ENCODE measurements at places on chromosomes 4 and X. TPM values are rescaled to one million over a fixed set of nuclear protein-coding genes. Genes with fewer than 3 reads are reported as not detected.

- no peak for DNase-seq
- peaks cover 3% of the 10 kb centered on the region for H3K36me3 ChIP-seq
- no peak overlapping the region for H3K27ac ChIP-seq
- H3K4me1 ChIP-seq = peaks cover 53% of the 10 kb centered on the region
- peak overlapping the region; percentile 85 for H3K4me3 ChIP-seq
- peaks cover 30% of the 10 kb centered on the region for H3K27me3 ChIP-seq
Measured at GRCh38 chrX:135340831-135341230, 31.6 kb downstream of the ETDC start.

DNA sequence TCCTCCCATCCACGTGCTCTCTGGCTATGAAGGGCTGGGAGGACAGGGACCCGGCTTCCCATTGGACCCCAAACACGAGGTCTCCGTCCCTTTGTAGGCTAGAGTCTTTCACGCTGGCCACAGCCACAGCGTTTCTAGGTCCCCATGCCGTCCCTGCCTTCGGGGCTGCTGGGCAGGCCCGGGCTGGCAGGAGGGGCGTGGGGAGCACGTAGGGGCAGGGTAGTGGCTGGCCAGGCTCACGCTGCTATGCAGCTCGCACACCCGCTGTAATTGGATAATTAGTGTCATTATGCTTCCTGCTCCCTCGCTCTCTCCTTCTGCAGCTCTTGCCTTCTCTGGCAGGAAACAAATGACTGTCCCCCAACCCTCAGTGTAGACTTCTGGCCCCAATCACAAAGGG is 9.8 kb downstream of the ATP2B3 start:
- H3K27me3 ChIP-seq = no peaks in the 10 kb centered on the region
- no peaks in the 10 kb centered on the region for H3K4me1 ChIP-seq
- no peak overlapping the region for H3K4me3 ChIP-seq
- DNase-seq = no peak
- no peaks in the 10 kb centered on the region for H3K36me3 ChIP-seq

Gene CLNK
- total RNA-seq = 0.05 TPM

- no peaks in the 10 kb centered on the region for H3K36me3 ChIP-seq
- DNase-seq = no peak
- no peaks in the 10 kb centered on the region for H3K27me3 ChIP-seq
- H3K4me1 ChIP-seq = peaks cover 12% of the 10 kb centered on the region
- peak overlapping the region; percentile 86 for H3K4me3 ChIP-seq
- peak overlapping the region; percentile 35 for H3K27ac ChIP-seq
Measured at GRCh38 chr4:1683261-1683735, 815 bp downstream of the FAM53A start.

- H3K27ac ChIP-seq = no peak overlapping the region
- no peak overlapping the region for H3K4me3 ChIP-seq
- no peaks in the 10 kb centered on the region for H3K4me1 ChIP-seq
- no peaks in the 10 kb centered on the region for H3K27me3 ChIP-seq
- no peaks in the 10 kb centered on the region for H3K36me3 ChIP-seq
- no peak for DNase-seq
Measured at GRCh38 chrX:79506001-79506400, 138.9 kb upstream of the ITM2A start.

DNA sequence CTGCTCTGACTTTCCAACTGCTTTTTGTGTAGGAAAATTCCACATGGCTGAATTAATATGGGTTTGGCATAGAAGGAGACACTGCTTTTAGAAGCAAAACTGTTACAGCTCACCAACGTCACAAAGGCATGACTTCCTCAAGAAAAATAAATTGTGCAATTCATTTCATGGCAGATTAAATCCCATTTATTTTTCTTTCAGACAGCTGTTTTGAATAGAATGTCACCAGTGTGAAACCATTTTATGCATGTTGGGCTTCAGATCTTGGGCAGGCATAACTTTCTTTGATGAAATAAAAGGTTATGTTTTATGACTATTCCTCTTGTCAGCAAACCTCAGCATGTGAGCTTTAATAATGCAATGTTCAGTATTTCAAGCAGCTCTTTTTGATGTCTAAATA is 542.8 kb downstream of the GALNTL6 start:
- no peak for DNase-seq
- no peak overlapping the region for H3K27ac ChIP-seq
- no peaks in the 10 kb centered on the region for H3K4me1 ChIP-seq
- H3K4me3 ChIP-seq = no peak overlapping the region
- no peaks in the 10 kb centered on the region for H3K36me3 ChIP-seq

Data from activated T-cell treated with anti-CD3 and anti-CD28 coated beads, Interleukin-2, amount 50 U/mL, for 72 hours (primary cell).